Stimulated activated CD4-positive, alpha-beta T cell treated with anti-CD3 and anti-CD28 coated beads, Interleukin-1b, Interleukin-23, amount 100 ng/mL, for 24 hours (primary cell): ENCODE measurements at places on chromosomes 12 and 14.
A peak's percentile ranks its signal among the peaks of the same experiment; 100 is the strongest.

- no peak for DNase-seq
Measured at GRCh38 chr12:13241833-13242488, 45.4 kb downstream of the EMP1 start.

- no peak for DNase-seq
Measured at GRCh38 chr12:26711569-26711968, 121.4 kb downstream of the ITPR2 start.

GRCh38 chr12:6768437-6768914, 2.3 kb downstream of the PTMS start:
- no peak for DNase-seq

DNA sequence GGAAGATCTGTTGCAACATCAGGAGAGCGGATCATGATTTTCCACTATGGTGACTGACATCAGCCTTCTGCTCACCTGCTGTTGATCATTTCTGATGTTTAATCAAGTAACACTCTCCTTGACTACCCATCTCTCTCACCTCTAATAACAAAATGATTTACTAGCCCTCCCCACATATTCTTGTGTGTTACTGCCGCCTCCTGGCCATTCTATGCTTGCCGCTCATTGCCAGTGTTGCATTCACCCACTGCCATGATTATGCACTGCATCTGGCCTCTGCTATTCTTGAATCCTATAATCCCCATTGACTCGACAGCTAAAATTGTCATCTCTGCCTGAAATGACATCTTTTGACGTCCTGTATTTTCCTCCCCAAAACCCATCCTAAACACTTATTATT, 113.8 kb downstream of the RERGL start:
- no peak for DNase-seq

GRCh38 chr14:58736606-58737005, 98.8 kb downstream of the DACT1 start:
- no peak for DNase-seq

GRCh38 chr14:28254768-28255167, 511.8 kb upstream of the FOXG1 start:
- DNase-seq = no peak

- no peak for DNase-seq
Measured at GRCh38 chr12:92995258-92995903, 66.3 kb upstream of the EEA1 start.

GRCh38 chr12:82855872-82856271, 169.2 kb downstream of the TMTC2 start:
- DNase-seq = no peak

GRCh38 chr14:47149326-47149725, 497.7 kb upstream of the RPL10L start:
- no peak for DNase-seq

GRCh38 chr14:76498976-76499375, 123.0 kb downstream of the ESRRB start:
- DNase-seq = no peak

DNA sequence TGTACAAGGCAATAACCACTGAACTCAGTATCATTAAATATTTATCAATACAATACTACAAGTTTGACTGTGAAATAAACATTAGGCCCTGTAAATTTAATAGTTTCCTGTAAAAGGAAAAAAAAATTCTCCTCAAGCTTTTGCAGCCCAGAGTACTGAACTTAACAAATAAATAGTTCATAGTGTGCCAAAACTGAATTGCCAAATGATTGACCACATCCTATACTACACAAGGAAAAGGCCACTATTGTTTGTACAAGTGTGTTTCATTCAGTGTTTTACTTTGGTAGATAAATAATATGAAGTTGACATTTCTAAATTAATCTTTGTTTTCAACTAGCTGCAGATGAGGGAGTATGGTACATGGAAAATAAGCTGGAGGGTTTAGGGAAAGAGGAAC, 379.6 kb downstream of the FLRT2 start:
- DNase-seq = no peak

- DNase-seq = no peak
Measured at GRCh38 chr14:64654246-64654900, 49.9 kb upstream of the PLEKHG3 start.

GRCh38 chr12:49515266-49515665, 23.6 kb upstream of the KCNH3 start:
- no peak for DNase-seq

GRCh38 chr12:121949648-121950397, 31.4 kb downstream of the CFAP251 start:
- DNase-seq = no peak

- DNase-seq = no peak
Measured at GRCh38 chr14:95290021-95290420, 29.7 kb downstream of the CLMN start.

DNA sequence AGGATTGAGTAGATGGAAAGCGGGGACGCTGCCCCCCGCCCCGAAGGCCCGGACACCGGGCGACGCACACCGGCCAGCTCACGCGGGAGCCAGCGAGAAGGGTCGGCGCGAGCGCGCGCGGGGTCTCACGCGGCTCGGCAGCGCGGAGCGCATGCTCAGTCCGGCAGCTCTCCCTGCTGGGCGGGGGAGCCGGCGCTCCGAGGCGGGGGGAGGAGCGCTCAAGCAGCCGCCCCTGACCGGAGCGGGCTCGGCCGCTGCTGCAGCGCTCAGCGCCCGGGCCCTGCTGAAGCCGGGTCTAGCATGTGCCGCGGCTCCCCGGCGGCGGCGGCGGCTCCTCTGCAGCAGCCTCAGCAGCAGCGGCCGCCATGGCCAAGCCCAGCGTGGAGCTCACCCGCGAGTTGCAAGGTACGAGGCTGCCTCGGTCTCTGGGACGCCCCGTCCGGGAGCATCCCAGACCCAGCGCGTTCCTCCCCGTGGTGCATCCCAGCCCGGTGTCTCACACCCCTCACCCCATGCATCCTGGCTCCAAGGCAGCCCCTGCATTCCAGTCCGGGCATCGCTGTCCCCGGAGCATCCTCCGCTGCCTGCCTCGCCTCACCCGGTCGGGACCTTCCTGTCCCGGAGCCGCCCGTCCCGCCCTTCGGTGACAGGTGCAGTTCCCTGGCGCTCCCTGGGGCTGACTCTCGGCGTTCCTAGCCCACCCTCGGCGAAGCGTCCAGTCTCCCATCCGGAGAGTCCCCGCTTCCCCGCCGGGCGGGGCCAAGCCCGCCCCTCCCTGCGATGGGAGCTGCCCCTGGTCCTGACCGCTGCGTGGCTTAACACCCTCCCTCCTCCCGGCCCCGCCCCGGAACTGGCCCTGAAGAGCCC, at the start of gene CARMIL3:
Gene CARMIL3 (plus strand): TSS at position 221 of the 867 bp plus-strand sequence. CDS start 145 bp downstream, at position 366.
- peak; percentile 37 for DNase-seq

- DNase-seq = no peak
Measured at GRCh38 chr14:101705733-101706508, 55.6 kb upstream of the PPP2R5C start.

GRCh38 chr12:115257791-115258190, 573.8 kb upstream of the TBX3 start:
- no peak for DNase-seq

DNA sequence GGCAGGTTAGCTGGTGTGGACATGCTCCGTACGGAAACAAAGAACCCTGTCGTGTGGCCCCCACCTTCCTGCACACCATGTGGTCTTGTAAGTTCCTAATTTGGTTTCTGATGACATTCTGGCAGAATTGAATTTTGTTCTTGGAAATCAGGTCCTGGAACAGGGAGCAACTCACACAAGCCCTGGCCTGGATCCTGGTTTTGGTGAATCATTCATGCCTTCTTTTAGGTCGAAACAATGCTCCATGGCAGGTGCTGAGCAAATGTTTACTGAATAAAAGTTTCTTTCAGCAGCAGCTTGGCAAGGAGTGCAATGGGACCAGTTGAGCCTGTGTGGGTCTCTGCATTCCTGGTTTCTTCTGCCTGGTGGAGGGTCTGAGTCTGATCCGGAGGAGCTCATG, 978.4 kb downstream of the BCL11B start:
- no peak for DNase-seq

DNA sequence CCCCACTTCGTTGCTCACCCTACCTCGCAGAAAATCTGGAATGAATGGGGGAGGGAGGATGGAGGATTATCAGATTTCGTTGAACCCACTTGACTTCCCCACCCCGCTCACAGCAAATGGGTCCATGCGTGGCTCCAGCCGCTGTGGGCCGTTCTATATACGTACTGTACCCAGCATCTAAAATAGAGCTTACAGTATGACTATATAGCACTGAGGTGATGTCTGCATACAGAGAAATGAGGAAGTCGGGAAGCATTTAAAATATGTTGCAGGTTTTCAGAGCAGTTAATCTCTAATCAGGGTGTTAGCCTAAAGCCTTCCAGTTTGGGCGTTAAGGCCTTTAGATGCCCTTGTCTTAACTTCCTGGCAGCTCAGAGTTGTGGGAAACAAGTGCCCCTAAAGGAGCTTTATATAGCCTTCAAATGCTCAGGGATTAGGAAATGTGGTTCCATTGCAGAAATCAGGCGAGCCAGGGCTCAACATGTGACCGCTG, 1.4 kb downstream of the BICDL1 start:
- no peak for DNase-seq

GRCh38 chr14:101090976-101091375, 187.5 kb upstream of the RTL1 start:
- DNase-seq = no peak

DNA sequence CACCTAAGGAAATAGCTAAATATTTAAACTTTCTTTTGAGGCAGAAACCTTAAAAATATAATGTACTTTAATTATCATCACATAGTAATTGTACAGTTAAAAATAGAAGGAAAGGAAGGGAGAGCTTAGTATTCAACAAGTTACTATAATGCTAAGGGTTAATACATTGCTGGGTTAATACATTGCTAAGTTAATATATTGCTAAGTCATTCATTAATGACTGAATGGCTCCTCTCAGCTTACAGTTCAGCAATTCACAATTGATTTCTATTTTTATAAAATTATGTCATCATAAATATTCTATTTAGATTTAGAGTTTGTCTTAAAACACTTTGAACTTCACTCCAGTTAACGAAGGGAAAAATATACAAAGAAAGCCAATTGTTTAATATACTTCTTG, 207.9 kb downstream of the BMP4 start:
- no peak for DNase-seq

- DNase-seq = no peak
Measured at GRCh38 chr14:104505085-104506074, 74.2 kb upstream of the C14orf180 start.

GRCh38 chr12:70664465-70664881, 27.2 kb upstream of the PTPRB start:
- no peak for DNase-seq

- no peak for DNase-seq
Measured at GRCh38 chr14:64212666-64213065, 81.5 kb downstream of the ESR2 start.

- DNase-seq = no peak
Measured at GRCh38 chr12:108570743-108571608, 8.6 kb downstream of the ISCU start.

GRCh38 chr14:69615496-69616407, 4.4 kb downstream of the SUSD6 start:
- DNase-seq = no peak
